ENCODE measurements at places on chromosomes 2 and 18. TPM values are rescaled to one million over a fixed set of nuclear protein-coding genes. Genes with fewer than 3 reads are reported as not detected.

The NEUROD1 gene
- not detected for total RNA-seq

The C2orf68 gene
- 45.6 TPM for total RNA-seq

The ESCO1 gene
- 19.3 TPM for total RNA-seq

The STARD6 gene
- total RNA-seq = not detected

The RAB6D gene
- total RNA-seq = not detected

The RAB27B gene
- 0.05 TPM for total RNA-seq

The NOSTRIN gene
- total RNA-seq = 6.5 TPM

The KCNE4 gene
- total RNA-seq = 1.7 TPM

The TTN gene
- 6,941 TPM for total RNA-seq

The SDC1 gene
- 0.13 TPM for total RNA-seq

The SKOR2 gene
- total RNA-seq = not detected

The HSPD1 gene
- total RNA-seq = 167 TPM

The STON1 gene
- 1.8 TPM for total RNA-seq

The DQX1 gene
- not detected for total RNA-seq

Data from psoas muscle (tissue), 8 donors.